Activated T-cell treated with anti-CD3 and anti-CD28 coated beads for 48 hours (primary cell): ENCODE measurements at places on chromosomes 1 and 21.

GRCh38 chr1:171185091-171185490, at the start of gene FMO2:
Gene FMO2, plus strand, starts transcription at chr1:171185300. Its CDS starts 414 bp downstream, at chr1:171185714.
- no peak for DNase-seq

DNA sequence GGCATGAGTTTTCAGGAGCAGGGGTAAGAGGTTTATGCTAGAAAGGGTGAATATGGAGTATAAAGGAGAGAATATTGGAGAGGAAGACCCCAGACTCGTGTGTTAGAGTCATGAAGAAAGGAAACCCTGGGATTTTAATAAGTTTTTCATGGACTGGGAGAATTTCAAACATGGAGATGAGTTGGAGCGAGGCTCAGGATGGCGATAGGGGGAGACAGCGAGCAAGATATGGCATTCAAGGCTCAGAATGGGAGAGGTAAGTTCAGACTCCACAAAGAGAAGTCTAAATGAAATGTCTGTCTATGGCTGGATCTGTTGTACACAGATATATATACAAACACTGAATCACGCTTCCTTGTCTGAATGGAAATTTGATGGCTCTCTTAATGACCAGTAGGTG, 92.5 kb downstream of the LRRC40 start:
- DNase-seq, result no peak

- DNase-seq, result no peak
These were observed 8.2 kb upstream of the FNDC7 start for GRCh38 chr1:108704496-108704895.

- DNase-seq, result no peak
These were observed 123.4 kb downstream of the RIPK4 start for GRCh38 chr21:41643246-41643966.

DNA sequence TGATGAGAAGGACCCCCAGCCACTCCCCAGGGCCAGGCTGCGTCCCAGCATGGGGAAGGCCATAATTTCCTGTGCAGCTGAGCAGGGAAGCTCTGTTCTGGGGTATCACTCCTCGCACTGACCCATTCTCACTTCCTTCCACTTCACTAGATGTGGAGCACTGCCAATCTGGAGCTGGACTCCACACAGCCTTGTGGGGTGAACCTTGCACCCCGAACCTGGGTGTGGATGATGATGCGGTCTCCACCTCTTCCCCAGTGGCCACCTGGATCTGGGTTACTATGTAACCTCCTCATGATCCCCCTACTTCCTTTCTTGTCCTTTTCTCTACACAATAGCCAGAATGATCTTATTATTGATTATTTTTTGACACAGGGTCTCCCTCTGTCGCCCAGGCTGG, 36.7 kb downstream of the CTNNBIP1 start:
- no peak for DNase-seq

- DNase-seq, result no peak
These were observed 8.6 kb downstream of the NECTIN4 start for GRCh38 chr1:161080441-161081405.

DNA sequence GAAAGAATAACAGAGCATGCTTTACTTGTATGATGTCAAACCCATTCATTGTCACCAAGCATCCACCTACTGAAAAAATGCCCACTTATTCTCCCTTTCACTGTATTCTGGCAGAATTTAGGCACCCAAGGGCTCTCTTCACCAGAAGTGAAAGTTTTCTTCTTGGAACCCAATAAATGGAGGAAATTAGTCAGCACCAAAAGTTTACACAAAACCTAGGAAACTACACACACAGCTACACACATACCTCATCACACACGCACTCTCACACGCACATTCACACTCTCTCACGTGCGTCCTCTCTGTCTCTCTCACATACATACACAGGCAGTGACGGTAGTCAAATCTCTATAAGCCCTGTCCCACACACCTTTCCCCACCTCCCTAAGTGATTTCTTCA, 37.6 kb downstream of the MCOLN2 start:
- DNase-seq, result peak; percentile 50

DNA sequence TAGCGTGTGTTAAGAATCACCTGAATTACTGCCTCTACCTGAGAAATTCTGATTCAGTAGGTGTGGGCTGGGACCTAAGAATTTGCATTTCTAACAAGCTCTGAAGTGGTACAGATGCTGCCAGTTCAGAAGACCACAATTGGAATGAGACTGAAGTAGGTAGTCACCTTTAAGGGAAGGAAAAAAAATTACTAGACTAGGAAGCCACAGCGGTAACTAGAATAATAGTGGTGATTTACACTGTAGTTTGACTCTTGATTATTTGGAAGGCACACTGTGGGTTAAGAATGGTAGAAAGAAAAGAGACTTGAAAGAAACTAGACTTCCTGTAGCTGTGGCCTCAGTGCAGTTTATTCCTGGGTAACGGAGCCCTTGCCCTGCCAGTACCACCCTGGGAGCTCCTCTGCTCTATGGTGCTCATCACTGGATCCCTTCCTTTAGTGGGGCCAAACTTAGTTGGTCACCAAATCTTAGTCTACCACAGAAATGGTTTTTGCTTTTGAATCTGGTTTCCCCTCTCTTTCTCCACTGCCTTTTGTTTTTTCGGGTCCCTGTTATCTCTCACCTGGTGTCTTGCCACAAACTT, 43.6 kb downstream of the ARID1A start:
- DNase-seq, result no peak

DNA sequence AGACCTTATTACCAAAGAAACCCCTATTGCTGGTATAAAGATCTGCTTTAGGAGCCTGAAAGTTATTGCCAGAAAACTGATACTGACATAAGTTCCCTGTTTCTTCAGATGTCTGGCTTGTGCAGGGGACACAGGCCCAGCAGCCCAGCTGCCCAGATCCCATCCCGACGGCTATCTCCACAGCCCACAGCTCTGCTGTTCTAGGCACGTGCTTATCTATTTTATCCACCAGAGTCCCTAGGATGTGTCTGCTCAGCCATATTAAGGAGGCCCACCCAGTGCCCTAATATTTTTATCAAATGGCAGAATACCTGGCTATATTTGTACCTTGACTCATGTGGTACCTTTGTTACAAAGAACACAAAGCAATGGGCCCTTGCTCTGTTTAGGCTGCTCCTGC, 58.9 kb downstream of the DDX20 start:
- no peak for DNase-seq

DNA sequence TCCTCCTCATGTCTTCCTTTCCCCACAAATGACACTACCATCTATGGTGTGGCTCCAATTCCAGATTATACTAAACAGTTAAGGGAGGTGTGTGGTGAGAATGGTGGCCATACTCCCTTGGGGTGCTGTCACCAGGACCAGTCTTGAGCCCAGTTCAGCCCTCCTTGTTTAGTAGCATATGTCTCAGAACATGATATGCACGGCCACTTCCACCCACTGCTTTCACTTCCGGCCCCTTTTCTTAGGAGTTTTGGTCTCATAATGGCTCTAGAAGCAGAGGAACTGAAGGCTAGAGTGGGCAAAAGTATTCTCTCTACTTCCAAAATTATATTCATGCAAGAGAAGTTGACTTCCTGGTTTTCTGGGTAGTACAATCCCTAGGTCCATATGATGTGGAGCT, 45.3 kb upstream of the CACNA1E start:
- DNase-seq, result no peak

DNA sequence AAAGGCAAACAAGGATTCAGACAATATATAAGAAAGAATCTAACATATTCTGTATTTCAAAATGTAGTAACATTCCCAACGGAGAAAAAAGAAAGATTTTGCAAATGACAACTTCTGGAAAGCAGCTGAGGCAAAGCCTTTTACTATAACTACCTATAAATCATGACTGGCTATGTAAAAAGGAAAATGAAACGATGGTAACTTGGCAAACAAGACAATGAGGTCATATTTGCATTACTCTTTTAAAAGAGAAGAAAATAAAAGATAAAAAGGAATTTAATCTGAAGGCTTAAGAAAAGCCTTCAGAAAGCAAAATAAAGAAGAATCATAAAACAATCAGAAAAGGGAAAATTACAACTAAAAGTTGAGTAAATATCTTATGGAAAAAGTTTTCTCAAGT, 25.1 kb upstream of the ASPM start:
- no peak for DNase-seq

DNA sequence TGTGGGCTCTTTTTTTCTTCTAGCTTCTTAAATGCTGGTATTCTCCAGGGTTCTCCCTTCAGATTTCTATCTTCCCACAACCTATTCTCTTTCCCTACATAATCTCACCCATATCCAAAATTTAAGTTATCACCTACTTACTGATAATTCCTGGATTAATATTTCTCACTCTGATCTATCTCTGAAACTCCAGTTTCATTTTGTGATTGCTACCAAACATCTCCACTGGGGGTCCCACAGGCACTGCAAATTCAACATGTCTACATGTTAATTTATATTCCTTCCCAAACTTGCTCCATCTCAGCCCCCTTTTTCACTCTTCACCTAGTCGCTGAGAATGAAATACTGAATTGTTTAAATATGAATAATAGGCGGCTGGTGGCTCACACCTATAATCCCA, 9.9 kb upstream of the C1orf141 start:
- DNase-seq, result no peak

GRCh38 chr1:21662426-21663247, 6.5 kb downstream of the RAP1GAP start:
- DNase-seq, result no peak

- no peak for DNase-seq
These were observed 7.0 kb upstream of the ABCD3 start for GRCh38 chr1:94411237-94411636.

DNA sequence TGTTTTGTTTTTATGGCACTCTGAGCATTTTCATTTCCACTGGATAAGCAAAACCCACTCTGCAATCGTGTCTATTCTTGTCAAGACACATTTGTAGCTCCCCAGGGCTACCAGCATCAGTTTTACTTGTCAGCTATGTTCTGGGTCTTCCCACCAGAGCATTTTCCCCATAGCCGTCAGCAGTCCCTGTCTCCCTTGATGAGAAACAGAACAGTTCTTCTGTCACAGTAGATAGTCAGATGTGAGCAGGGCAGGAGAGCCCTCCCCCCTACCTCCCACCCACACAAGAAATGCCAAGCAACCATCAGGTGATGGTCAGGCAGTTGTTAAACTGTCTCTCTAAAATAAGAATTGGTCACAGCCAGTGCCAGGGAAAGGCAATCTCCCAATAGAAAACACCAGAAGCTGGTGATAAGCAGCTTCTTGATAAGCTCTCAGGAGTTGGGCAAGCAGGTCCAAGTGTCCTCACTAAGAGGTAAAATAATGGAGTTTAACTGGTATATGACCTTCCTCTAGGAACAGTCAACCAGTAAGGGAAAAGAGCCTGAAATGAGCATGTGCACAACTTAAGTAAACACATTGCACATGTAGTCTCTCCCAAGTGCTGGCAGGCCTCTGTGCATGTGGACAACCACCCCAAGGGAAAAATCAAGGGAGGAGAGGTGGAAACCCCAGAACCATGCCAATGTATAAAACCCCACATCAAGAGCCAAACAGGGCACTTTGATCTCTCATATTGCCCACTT, 208.2 kb downstream of the S1PR1 start:
- DNase-seq, result no peak

DNA sequence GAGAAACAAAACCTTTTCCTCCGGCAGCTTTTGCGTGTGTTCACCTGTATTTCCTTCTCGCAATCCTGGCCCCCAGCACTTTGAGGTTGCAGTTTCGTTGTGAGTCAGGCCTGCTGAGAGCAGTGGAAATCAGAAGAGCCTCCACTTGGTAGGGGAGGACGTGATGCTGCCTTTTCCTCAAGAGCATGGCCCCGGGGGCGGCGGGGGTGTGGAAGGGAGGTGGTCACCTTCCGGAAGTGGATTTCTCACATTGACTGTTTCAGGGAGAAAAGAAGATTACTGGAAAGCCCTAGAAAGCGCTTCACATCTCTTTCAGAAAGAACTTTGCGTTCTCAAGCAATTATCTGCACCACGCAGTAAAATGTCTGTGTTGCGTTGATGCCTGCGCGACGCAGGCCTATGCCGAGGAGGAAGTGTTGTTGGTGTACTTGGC, 12.2 kb upstream of the IL10 start:
- peak; percentile 85 for DNase-seq

- peak; percentile 26 for DNase-seq
These were observed at the start of gene GREM2 for GRCh38 chr1:240611619-240612480. Gene GREM2, minus strand, starts transcription at chr1:240612155. Its CDS starts 118,680 bp downstream, at chr1:240493475.

DNA sequence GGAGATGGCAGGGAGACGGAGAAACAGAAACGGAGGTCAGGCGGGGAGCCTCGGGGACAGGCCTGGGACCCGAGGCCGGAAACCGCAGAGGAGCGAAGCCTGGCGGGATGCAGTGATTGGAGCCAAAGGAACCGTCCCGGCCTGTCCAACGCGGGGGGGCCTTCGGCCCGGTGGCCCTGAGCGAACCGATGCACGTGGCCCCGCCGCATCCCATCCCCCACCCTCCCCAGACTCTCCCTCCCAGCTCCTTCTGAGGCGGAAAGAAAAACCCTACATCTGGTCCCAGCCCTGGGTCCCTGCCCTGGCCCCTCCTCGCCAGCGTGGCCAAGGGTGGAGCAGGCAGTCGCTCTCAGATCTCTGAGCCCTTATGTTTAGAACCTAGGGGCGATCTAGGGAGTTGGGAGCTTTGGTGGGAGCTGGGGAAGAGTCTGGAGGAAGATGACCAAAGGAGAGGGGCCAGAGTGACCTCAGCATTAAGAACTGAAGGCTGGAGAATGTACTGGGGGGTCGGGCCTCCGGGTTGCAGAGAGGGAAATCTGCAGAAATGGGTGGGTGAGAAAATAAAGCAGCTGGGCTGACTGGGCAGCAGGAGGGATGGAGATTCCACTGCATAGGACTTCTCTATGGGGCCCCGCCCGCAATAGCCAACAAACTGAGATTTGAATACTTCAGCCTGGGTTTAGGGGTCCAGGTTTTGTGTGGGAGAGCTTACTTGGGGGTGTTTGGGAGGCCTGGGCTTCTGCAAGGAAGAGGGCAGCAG, 1.5 kb upstream of the CRABP2 start:
- no peak for DNase-seq

DNA sequence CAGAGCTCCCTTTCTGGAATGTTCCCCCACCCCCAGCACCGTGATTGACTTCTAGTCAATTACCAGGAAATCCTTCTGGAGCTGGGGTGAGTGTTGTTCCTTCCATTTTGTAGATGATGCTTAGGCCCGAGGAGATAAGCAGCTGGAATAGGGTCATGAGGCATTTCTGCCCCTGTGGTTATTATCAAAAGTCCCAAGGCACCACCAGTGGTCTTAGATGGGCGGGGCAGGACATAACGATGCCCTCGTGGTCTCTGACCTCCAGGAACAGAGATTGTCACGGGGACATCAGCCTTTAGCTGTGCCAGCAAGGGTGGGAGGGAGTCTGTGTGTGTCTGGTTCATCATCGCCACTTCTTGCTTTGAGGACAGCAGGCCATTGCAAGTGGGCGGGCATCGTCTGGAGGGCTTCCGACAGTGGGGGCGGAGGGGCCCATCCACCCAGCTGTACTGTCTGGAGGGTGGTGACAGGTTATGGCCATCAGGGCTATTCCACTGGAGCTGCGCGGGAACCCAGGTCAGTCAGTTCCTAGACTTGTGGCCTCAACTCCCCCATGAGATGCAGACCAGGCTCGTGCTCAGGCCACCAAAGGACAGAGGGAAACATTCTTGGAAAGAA, 22.6 kb downstream of the TNFRSF8 start:
- no peak for DNase-seq
